ENCODE measurements at places on chromosomes 7 and 10.
A peak's percentile ranks its signal among the peaks of the same experiment; 100 is the strongest.

DNA sequence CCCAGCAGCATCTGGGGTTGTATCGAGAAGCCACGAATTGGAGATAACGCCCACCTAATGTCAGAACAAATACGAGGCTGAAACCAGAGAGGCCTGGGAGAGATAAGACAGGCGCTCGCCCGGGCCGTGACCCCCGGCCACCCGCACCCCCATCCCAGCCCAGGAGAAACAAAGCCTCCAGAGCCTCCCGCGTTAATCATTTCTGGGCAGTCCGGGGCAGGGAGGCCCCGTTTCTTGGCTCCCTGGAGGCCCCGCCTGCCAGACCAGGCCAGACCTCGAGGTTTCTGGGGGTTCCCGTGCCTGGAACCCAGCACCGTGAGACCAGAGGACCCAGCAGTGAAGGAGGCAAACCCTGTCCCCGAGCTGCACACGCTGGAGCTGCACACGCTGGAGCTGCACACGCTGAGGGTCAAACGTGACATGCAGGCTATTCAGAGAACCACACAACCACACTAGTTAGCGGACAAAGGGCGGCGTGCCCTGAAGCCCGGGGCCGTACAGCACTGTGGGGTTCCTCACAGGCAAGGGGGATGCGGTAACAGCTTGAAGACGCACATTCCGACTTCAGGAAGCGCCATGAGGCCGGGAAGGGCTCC lies 53.4 kb downstream of the FOXL3 start:
- DNase-seq, result no peak

DNA sequence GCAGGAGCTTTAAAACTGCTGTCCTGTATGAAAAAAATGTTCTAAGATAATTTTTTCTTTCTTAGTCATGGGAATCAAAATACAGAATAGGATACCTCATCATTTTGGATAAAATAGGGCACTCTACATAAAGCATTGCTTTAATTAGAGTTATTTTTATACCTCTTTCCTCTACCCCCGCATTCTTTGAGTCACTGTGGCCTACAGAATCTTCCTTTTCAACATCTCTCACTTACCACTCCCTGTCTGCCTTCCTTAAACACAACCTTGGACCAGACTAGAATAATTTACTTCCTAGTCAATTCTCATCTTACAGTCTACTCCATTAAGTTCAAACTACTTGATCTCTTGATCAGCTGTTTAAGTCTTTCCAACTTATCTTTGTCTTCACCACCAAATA lies 462.3 kb downstream of the PHTF2 start:
- no peak for DNase-seq

- no peak for DNase-seq
Observed at GRCh38 chr10:76082956-76083355, 651.5 kb downstream of the LRMDA start.

DNA sequence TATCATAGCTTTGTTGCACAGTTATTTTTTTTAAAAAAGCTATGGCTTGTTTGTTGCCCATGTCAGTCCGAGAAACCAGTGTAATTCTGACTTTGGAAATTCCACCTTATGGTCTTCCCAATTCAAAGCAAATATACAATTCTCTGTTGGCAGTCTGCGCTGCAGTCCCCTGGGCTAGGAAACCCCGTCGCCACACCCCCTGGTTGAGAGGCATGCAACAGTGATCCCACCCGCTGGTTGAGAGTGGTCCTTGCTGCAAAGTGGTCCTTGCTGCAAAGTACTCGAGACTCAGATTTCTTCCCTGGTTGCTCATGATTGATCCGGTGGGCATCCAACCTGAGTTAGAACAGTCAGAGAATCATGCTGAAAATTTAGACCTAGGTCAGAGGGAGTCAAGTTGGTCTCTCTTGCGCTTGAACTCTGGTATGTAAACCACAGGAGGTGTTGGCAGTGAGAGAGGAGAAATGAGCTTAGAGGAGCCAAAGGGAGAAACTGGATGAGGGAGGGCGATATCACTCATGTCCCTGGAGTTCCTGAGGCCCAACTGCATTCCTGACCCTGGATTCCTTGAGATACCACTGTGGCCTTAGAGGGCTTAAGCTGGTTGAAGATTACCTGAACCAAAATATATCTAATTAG lies 45.0 kb upstream of the STK17A start:
- DNase-seq, result no peak

DNA sequence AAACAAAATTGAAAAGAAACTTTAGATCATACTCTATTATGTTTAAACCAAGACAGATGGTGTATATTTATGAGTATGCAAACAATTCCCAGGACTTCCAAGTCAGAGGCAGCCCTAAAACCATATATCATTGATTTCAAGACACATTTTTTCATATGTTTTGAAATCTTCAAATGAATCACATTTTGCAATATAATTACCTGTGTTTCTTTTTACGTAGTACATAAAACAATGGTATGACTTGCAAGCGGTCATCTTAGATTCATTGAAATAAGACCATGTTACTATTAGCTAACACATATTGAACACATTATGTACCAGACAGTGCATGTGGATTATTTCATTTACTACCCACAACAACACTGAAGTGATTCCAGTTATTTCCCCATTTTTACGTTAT lies 14.9 kb downstream of the SMURF1 start:
- DNase-seq, result no peak

DNA sequence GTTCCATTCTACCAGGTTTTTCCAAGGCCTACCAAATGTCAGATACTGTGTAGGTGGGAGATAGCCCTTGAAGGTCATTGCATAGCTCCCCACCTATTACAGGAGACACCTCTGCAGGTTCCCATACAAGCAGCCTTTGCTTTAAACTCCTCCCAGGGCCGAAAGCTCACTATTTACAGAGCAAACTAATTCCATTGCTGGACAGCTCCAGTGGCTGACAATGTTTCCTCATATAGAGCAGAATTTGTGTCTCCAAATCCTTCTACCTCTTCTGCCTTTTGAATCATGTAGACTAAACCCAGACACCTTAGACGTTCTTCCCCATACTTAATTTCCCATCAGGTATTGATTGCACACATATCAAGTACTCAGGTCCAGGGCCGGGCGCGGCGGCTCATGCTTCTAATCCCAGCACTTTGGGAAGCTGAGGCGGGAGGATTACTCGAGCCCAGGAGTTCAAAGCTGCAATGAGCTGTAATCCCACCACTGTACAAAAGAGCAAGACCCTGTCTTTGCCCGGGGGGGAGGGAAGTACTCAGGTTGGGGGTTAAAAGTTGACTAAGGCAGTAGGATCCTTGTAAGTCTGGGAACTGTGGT lies 2.1 kb downstream of the CNNM1 start:
- DNase-seq, result no peak

DNA sequence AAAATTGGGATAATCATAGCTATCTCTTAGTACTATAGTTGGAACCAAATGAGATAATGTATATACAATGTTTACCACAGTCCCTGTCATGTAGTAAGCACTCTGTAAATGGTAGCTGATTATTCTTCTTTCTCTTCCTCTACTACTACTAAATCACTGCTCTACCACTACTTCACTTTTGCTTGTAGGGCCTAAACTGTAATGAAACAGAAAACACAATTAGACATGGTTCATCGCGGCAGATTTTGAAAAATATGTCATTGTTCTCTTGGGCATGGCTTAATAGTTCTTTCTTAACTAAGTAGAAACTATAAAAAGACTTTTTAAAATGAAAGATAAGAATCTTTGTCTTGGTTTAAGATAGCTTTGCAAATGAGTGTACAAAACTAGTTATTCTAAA lies 34.9 kb downstream of the R3HCC1L start:
- DNase-seq, result no peak

DNA sequence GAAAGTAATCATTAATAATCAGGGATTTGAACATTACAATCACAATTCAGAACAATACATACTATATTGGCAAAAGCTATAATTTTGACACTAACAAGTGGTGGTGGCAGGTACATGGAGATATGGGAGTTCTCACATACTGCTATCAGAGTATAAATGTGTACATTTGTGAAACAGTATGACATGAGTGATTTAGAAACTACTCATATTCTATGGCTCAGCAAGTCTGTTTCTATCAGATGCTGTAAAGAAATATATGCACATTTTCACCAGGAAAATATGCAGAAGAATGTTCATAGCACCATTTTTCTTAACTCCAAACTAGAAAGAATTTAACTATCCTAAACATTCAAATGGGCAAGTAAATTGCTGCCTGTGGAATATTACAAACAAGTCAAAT lies 620.0 kb downstream of the SH2D4B start:
- DNase-seq, result no peak

DNA sequence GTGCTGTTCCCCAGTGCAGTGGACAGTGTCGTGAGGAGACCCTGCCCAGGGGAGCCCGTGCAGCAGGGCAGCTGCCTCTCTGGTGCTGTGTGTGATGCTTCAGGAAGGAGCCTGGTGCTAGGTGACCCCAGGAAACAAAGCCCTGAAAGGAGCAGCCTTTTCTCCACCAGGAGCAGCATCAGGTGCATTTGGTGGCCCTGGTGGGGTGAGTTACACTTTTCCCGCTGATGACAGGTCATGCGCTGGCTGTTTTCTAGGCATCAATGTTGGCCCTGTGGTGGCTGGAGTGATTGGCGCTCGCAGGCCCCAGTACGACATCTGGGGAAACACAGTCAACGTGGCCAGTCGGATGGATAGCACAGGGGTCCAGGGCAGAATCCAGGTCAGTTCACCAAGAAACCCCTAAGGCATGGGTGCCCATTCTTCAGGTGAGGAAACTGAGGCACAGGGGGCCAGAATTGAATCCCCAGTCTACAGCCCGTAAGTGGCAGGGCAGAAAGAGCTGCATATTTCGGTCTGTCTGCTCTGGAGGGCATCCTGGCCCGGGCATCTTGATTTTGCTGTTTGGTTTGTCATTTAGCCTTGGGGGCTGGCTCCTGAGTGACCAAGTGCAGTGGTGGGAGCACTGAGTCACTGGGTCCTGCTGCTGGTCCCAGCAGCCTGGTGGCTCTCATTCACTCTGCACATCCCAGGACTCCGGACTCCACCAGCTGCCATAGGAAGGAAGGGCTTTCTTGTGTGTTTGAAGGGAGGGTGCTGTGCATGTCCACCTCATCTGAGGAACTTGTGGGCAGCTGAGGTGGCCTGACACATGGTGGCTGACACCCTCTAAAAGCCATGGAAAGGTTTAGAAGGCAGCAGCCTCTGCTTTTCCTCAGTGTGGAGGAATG lies 136.3 kb downstream of the ADCY1 start:
- DNase-seq, result no peak

- no peak for DNase-seq
Observed at GRCh38 chr10:26534384-26534783, 96.2 kb downstream of the APBB1IP start.

- DNase-seq, result no peak
Observed at GRCh38 chr7:112296432-112296831, 89.9 kb downstream of the ZNF277 start.

DNA sequence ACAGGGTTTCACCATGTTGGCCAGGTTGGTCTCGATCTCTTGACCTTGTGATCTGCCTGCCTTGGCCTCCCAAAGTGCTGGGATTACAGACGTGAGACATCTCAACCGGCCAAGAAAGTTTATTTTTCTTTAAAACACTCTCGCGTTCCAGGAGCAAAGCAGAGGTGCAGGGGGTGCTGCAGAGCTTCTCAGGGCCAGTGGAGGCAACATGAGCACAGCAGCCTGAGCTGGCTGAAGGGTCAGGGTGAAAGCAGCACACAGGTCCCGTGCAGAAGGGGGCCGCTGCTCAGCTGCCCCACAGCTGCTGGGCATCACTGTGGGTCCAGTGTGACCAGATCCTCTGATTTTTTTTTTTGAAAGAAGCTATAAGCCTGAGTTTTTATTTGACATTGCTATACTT lies 46.1 kb downstream of the EPHB4 start:
- DNase-seq, result no peak

- DNase-seq, result no peak
Observed at GRCh38 chr7:1428941-1429501, 30.2 kb downstream of the MICALL2 start.

GRCh38 chr7:30134611-30135300 lies at the start of gene MTURN:
Gene MTURN (plus strand): TSS chr7:30134986. CDS start chr7:30135137, 151 bp downstream.
- peak; percentile 56 for DNase-seq

- DNase-seq, result no peak
Observed at GRCh38 chr10:116691635-116692034, 50.7 kb downstream of the HSPA12A start.

DNA sequence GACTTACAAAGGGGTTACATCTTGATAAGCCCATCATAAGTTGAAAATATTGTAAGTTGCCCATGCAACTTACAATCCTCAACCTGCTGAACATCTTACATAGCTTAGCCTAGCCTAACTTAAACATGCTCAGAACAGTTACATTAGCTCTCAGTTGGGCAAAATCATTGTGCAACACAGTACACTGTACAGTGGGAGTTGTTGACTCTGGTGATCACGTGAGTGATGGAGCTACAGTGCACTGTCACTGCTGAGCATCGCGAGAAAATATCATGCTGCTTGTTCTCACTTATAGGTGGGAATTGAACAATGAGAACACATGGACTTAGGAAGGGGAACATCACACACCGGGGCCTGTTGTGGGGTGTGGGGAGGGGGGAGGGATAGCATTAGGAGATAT lies 214.9 kb upstream of the ZMIZ1 start:
- DNase-seq, result no peak

GRCh38 chr7:2613931-2614600 lies 17.7 kb upstream of the TTYH3 start:
- no peak for DNase-seq

GRCh38 chr7:136998495-136998894 lies 130.0 kb downstream of the CHRM2 start:
- DNase-seq, result no peak

- peak; percentile 87 for DNase-seq
Observed at GRCh38 chr10:103983367-103983911, 16.5 kb downstream of the SLK start.

GRCh38 chr7:92699966-92700514 lies 109.8 kb upstream of the FAM133B start:
- no peak for DNase-seq

GRCh38 chr7:7051206-7051877 lies 131.0 kb upstream of the C1GALT1 start:
- no peak for DNase-seq

DNA sequence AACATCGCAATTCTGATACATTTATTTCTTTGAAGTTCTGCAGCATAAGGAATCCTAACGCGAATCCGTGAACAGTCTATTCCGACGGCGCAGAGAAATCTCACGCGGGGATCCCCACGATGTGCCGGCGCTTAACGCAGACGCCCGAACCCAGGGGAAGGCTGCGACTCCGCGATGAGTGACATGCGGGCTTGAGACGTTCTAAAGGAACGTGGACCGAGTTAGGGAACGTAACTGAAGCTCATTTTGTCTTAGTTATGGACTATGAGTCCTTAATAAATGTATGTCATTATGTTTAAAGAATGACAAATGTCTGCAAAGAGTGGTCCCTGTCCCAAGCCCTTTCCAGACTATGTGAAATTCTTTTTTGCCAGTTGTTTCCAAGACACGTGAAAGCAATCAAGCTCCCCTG lies 995 bp upstream of the PARD3 start:
- no peak for DNase-seq

DNA sequence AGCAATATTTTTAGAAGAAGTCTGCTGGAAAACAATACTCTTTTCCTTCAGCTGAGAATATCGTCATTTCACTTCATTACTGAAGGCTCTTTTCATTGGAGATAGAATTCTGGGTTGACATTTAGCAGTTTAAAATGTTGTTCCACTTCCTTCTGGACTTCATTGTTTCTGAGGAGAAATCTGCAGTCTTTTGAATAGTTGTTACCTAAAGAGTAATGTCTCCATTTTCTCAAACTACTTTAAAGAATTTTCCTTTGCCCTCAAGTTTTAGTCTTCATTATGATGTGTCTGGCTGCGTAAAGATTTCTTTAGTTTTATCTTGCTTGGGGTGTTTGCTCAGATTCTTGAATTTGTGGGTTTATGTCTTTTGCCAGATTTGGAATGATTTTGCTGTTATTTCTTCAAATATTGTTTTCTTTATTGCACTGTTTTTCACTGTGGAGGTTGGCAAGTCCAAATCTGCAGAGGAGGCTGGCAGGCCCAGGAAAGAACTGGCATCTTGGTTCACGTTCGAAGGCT lies 136.3 kb downstream of the DNAJB6 start:
- DNase-seq, result no peak
